ENCODE measurements at places on chromosomes 7 and 10.

- DNase-seq = peak; percentile 44
Measured at GRCh38 chr7:28922624-28923331, 35.4 kb downstream of the TRIL start.

DNA sequence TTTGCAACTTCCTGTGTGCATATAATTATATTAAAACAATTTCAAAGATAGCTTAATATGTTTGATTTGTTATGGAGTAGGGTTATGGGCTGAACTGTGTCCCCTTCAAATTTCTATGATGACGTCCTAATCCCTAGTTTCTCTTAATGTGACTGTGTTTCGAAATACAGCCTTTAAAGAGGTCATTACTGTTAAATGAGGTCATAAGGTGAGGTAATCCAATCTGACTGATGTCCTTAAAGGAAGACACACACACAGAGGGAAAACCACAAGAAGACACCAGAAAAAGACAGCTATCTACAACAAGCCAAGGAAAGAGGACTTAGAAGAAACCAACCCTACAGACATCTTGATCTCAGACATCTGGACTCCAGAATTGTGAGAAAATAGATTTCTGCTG lies 407.4 kb downstream of the MAGI2 start:
- no peak for DNase-seq

DNA sequence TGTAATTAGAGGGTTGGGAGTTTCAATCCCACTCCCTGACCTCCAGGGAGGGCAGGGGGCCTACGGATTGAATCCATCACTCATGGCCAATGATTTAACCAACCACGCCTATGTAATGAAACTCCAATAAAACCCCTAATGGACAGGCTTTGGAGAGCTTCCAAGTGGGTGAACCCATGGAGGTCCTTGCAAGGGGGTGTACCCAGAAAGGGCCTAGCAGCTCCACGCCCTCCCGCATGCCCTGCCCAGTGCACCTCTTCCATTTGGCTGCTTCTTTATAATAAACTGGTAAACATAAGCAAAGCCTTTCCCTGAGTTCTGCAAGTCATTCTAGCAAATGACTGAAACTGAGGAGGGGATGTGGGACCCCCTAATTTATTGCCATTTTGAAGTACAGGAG lies 280.1 kb downstream of the FRMD4A start:
- no peak for DNase-seq

GRCh38 chr10:119653209-119653608 lies 2.0 kb downstream of the BAG3 start:
- DNase-seq = no peak

DNA sequence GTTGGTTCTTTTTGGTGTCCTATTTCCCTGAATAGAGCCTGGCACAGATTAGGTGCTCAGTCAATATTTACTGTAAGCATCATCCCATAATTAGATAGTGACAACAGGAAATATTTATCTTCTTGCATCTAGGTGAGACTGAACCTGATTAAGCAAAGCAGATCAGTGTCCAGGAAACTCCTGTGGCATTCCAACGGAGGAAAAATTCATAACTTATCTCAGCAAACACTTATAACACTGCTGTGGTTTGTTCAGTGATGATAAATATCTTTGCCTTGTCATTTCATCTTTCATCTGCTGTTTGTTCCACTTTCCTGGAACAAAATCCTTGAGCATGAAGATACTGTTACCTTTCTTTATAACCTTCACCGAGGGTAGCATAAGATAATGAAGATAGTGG lies 1160.3 kb upstream of the AUTS2 start:
- no peak for DNase-seq
